T-helper 2 cell (primary cell): ENCODE measurements at places on chromosomes 1 and 21.

DNA sequence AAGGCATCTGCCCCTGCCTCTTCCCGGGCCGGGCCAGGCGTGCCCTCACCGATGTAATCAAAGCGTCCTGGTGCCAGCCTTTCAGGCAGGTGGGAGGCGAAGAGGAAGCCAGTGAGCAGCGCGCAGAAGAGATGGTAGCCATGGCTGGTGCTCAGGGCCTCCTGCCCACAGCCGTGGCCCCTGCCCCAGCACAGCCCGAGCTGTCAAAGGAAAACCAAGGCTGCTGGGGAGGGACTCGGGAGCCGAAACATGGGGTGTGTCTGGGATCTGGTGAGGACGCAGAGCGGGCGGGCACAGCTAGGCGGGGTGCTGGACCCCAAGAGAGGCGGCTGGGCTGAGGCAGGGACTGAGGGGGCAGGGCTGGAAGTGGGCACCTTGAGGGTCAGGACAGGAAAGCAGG is 2.7 kb downstream of the BGLAP start:
- no peak for DNase-seq

- DNase-seq, result no peak
Observed at GRCh38 chr21:17602874-17603273, 9.8 kb downstream of the BTG3 start.

DNA sequence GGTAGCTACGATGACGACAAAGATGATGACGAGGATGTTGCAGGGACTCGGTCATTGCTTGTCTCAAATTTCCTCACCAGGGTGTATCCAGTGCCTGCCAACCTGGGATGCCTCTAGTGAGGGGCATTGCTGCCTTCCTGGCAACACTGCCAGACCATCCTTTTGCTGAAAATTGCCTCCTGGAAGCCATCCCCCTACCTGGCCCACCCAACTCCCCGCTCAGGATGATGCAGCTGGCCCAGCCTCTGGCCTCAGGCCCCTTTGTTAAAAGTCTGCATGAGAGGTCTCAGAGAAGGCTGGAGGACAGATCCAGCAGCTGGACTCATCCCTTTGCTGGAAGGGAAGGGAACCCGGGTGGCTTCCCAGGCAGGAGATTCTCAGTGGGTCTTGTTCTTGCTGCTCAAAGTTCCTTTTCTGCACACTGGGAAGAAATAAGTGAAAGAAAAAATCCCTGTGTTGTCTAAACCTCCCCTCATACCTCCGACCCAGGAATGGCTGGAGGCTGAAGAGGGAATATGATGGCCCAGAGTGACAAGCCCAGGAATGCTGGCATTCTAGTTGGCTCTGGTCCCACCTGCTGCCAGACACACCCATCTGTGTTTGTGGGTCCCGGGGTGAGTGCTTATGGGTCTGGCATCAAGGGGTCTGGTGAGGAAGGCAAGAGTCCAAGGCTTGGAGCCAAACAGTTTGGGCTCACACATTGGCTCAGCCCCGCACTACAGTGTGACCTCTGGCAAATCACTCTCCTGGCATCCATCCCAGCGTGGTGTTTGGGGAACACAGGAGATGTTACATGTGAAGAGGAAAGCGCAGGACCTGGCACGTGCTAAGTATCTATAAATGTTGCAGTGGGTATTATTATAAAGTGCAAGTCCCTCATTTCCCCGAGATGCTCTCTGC is 6.7 kb upstream of the FNDC5 start:
- no peak for DNase-seq

DNA sequence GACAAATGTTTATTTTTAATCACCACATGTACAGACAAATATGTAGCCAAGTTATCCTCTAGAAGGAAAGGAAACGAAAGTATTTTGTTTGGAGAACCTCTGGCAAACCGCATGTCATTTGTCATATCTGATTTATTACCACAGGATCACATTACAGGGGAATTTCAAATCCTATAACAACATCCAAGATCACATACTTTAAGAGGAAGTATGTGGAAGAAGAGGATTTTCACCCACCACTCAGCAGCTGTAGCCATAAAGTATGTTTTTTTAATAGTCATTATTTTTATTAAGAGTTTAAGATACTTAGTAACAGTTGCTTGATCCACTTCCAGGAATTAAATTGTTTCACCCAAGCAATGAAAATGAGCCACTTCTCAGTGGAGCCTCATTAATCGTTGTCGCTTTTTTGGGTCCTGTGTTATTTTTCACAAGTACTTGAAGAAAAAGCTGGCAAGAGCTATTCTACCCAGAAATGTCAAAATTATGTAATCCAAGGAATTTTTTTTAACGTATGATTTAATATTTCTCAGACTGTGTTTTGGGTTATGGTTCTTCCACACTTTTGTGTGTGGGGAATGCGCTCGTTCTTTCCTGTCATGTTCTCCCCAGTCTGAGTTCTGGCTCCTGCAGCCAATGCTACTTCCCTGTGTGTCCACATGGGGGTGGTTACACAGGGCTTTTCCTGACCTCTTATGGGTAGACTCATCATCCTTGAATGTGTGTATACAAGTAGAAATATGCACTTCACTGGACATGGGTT is 6.9 kb downstream of the SERTAD4 start:
- DNase-seq, result no peak

GRCh38 chr21:38486706-38487105 is 11.6 kb downstream of the ERG start:
- DNase-seq, result no peak

DNA sequence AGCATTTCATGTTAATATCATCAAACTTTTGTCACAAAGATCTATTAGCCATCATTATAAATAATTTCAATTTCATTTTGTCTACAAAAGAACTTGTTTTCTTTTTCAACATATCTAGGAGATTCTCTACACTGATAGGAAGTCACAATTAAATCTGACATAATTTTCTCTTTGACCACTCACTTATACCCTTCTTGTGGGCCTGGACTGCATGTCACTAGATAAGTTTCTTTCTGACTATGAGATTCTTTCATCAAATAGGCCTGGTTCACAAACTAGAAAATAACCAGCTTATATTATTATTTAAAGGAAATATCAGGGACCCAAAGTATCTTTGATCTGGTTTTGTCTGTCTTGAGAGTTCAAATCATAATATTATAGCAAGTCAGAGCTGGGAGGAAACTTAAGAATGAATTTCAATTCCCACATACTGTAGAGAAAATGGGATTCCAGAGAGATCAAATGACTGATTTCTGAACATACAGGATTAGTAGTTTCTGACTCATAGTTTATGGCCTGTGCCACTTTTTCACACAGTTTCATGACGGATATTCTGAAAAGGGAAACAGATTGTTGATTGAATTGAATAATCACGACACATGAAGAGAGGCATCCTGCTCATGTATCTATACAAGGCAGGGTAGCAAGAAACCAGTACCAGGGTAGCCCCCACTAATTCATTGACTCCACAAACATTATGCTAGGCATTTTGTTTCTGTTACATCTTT is 355.8 kb downstream of the GPATCH2 start:
- DNase-seq, result no peak

- DNase-seq, result no peak
Observed at GRCh38 chr1:118185084-118185832, at the start of gene SPAG17. Gene SPAG17, minus strand, starts transcription at chr1:118185228. Its CDS starts 71 bp downstream, at chr1:118185157.

DNA sequence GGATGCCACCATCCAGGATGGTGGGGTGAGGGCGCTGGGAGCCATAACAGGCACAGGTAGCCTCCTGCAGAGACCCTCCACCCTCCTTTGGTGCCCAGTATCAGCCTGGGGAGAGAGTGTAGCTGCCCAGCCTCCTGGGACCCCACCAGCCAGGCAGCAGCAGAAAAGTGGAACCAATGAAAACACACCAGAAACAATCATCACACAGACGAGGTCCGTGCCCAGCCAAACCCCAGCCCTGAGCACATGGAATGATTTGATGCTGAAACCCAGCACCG is 285.1 kb downstream of the PTPRU start:
- DNase-seq, result no peak

DNA sequence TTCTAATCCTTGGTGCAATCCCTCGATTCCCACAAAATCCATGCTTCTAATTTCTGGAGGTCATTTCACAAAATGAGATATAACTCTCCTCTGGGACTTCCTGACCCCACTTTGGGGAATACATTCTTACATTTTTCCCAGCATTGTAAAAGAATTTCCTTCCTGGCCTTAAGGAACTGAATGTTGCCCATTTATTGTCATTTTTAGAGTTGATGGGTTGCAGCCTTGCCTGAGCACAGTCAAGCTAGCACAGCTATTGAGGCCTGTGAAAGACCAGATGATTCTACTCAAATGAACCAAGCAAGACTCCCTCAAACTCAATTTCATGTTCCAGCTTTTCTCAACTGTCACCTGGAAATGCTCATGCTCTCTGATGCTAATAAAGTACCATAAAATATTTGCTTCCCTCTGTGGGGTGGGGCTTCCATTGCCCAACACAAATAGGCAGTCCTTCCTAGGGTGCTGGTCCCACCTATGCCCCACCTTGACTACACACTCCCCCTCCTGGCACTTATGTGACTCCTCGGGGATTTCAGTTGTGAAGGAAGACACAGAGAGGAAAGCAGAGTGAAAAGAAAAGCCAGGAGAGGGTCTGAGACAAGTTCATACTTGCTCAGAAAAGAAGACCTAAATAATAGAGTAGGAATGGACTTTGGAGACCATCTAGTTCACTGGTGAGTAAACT is 24.0 kb upstream of the CDC7 start:
- DNase-seq, result no peak

GRCh38 chr1:31401241-31401640 is 11.8 kb upstream of the SERINC2 start:
- no peak for DNase-seq

- no peak for DNase-seq
Observed at GRCh38 chr1:109482791-109483671, 674 bp upstream of the ATXN7L2 start.

DNA sequence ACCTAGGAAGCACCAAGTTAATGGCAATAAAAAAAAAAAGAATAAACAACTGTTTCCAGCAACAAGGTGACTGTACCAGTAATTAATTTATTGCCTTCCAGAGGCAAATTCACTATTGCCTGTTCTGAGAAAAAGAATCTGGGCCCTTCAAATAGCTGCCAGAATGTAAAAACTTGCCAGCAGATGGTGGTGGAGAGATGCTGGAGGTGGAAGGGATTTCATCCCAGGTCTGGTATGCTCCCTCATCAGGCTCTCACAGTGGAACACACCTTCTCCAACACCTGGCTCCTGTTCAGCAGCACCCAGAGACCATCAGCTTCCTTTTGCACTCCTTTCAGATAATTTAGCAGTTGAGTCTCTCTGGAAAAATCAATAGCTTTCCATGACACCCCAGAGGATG is 792.9 kb upstream of the ADAMTS5 start:
- DNase-seq, result no peak

- no peak for DNase-seq
Observed at GRCh38 chr21:26818906-26819305, 26.3 kb downstream of the ADAMTS1 start.

- DNase-seq, result no peak
Observed at GRCh38 chr1:23452011-23452411, 27.5 kb upstream of the TCEA3 start.
